ENCODE measurements at places on chromosomes 1 and 21.

- DNase-seq: no peak
- no peaks in the 10 kb centered on the region for H3K27me3 ChIP-seq
- peaks cover 6% of the 10 kb centered on the region for H3K4me1 ChIP-seq
- no peaks in the 10 kb centered on the region for H3K36me3 ChIP-seq
These were observed 45.6 kb upstream of the TMEM51 start for GRCh38 chr1:15107911-15108310.

GRCh38 chr1:28801461-28801860 is 10.5 kb upstream of the OPRD1 start:
- H3K36me3 ChIP-seq: no peaks in the 10 kb centered on the region
- H3K4me1 ChIP-seq: no peaks in the 10 kb centered on the region
- DNase-seq: no peak
- H3K27me3 ChIP-seq: no peaks in the 10 kb centered on the region
- no peak overlapping the region for H3K27ac ChIP-seq

GRCh38 chr1:115325874-115326273 is 12.2 kb downstream of the NGF start:
- H3K27me3 ChIP-seq: no peaks in the 10 kb centered on the region
- no peaks in the 10 kb centered on the region for H3K36me3 ChIP-seq
- no peaks in the 10 kb centered on the region for H3K4me1 ChIP-seq
- DNase-seq: no peak
- H3K4me3 ChIP-seq: no peak overlapping the region

GRCh38 chr1:206590025-206590758 is 22.1 kb downstream of the EIF2D start:
- peaks cover 35% of the 10 kb centered on the region for H3K4me1 ChIP-seq
- no peak overlapping the region for H3K4me3 ChIP-seq
- H3K36me3 ChIP-seq: peaks cover 79% of the 10 kb centered on the region
- peak overlapping the region; percentile 44 for H3K27ac ChIP-seq
- peak; percentile 53 for DNase-seq

- no peaks in the 10 kb centered on the region for H3K36me3 ChIP-seq
- no peaks in the 10 kb centered on the region for H3K4me1 ChIP-seq
- DNase-seq: no peak
- H3K27me3 ChIP-seq: no peaks in the 10 kb centered on the region
- no peak overlapping the region for H3K4me3 ChIP-seq
- H3K27ac ChIP-seq: no peak overlapping the region
These were observed 64.1 kb downstream of the NOS1AP start for GRCh38 chr1:162133566-162133965.
